ENCODE measurements at places on chromosomes 3 and 15.

- DNase-seq = no peak
Measured at GRCh38 chr3:157786211-157786610, 283.0 kb upstream of the VEPH1 start.

GRCh38 chr3:141625506-141625905 is 112.6 kb upstream of the RNF7 start:
- DNase-seq = no peak

GRCh38 chr3:78878789-78879188 is 889.0 kb downstream of the ROBO1 start:
- DNase-seq = no peak

GRCh38 chr3:30305021-30305420 is 301.4 kb upstream of the TGFBR2 start:
- DNase-seq = no peak
